ENCODE measurements at places on chromosomes 7 and 10.

DNA sequence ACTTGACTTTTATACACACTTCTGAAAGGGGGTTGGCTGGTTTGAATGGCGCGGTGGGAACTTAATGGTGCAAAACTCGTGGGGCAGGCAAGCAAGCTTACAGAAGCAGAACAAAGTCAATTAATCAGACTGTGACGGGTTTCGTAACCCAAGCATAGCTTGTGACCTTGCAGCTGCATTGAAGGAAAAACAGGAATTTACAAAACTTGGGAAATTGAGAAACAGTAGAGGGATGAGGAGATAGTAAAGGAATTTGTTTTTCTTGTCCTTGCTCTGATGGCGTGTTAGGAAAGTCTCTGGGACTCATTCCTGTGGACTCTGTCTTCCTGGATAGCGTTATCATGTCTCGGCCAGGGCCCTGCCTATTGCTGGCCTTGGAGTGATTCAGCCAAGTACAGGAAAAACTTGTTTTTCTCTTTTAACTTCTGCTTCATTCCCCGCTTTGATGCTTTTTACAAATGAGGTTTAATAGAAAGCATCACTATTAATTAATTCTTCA lies 220.0 kb upstream of the KCND2 start:
- no peak for DNase-seq

DNA sequence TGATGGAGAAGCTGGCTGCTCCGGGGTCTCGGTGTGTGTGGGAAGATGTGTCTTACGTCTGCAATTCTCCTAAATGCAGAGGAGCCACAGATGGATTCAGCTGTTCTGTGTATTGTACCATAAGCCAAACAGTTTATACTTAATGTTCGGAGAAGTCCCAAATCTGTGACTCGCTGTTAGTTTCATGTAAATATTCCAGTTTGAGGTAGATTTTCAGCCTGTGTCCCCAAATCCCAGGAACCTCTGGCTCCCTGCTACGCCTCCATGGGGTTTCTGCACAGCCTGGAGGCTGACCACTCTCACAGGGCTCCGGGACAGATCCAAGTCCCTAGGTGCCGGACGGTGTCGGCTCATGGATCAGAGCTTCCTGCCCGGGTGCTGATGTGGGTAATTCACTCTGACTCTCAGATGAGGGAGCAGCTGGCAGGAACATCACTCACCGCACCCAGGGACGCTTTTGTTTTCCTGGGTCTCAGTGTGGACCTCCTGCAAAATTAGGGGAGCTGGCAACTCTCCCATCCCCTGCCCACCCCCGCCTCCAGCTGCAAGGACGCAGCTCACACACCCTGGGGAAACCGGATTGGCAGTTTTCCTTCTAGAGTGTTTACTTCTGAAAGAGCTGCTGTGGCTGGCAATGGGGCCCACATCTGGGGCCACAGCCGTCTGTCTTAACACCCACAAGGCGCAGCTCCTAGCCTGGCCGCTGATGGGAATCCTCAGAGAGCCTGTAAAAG lies 421.1 kb upstream of the FOXK1 start:
- no peak for DNase-seq

GRCh38 chr7:132402096-132402495 lies 174.2 kb downstream of the PLXNA4 start:
- DNase-seq = no peak

DNA sequence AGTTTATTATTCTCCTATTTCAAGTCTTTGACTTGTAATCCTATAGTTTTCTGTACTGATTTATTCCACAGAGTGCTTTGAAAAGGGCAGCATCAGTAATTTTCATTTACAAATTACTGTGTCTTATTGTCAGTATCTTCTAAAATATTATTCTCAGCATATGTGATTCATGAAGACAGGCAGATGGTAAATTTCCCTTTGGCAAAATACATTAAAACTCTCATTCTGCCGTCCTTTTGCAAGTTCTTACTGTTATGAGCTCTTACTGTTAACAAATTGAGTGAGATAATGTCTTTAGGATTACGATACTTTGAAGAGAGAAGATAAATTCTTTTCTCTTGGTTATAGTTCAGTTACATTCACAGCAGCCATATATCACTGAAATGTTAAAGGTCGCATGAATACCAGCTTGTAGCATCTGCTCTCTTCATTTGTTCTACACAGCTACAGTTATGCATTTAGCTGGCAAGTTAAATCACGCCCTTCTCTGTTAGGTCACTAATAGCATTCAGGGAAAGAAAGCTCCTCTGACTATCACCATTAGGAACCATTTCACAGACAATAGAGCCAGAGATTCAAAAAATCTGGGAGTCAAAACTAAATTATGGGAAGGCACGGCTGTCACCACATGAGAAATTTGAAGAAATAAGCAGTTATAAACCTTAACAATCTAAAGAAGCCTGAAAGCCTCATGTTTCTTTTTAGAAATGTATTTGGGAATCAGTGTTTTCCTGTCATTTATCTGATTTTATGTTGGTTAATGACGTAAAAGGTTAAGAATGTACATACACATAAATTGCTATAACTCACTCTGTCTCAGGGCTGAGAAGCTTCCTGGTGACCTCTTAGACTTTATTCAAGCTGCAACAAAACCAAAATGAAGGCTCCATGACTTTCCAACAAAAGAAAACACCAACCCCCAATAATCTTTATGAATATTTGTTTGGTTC lies 109.6 kb upstream of the SP4 start:
- DNase-seq = no peak

DNA sequence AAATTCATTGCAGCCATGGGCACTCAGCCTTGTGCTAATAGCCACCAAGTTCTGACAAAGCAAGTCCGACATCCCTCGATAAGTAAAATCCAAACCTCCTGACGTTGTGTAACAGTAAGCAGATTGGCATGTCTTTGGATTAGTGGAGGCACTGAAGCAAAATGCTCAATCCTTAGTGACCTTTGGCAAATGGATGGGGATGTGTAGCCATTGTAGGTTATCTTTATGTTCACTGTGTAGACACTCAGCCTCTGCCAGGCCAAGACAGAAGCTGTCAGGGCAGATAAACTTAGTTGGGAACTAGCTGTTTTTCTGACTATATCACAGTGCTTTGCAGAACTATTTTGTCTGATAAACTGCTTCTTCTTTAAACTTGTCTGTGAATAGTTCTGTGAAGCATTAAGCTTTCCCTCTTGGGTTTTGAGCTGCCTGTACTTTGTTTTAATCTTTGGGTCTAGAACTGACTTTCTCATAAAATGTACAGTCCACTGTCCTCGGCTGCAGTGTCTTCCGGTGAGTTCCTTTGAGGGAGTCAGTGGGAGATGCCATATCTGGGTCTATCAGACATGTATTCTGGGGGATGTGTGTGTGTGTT lies 220.8 kb downstream of the LRMDA start:
- no peak for DNase-seq

- DNase-seq = no peak
Measured at GRCh38 chr10:10958041-10958440, 59.6 kb upstream of the CELF2 start.

GRCh38 chr7:81886211-81886764 lies 116.4 kb upstream of the HGF start:
- DNase-seq = no peak

- DNase-seq = no peak
Measured at GRCh38 chr10:43136995-43137716, 1.1 kb upstream of the CSGALNACT2 start.

GRCh38 chr10:122142641-122143237 lies 128.4 kb upstream of the BTBD16 start:
- DNase-seq = no peak

- DNase-seq = no peak
Measured at GRCh38 chr7:114939484-114940097, 17.7 kb downstream of the MDFIC start.

GRCh38 chr10:111479966-111480365 lies 403.1 kb downstream of the ADRA2A start:
- no peak for DNase-seq

GRCh38 chr7:18241543-18242231 lies 214.0 kb upstream of the PRPS1L1 start:
- no peak for DNase-seq

DNA sequence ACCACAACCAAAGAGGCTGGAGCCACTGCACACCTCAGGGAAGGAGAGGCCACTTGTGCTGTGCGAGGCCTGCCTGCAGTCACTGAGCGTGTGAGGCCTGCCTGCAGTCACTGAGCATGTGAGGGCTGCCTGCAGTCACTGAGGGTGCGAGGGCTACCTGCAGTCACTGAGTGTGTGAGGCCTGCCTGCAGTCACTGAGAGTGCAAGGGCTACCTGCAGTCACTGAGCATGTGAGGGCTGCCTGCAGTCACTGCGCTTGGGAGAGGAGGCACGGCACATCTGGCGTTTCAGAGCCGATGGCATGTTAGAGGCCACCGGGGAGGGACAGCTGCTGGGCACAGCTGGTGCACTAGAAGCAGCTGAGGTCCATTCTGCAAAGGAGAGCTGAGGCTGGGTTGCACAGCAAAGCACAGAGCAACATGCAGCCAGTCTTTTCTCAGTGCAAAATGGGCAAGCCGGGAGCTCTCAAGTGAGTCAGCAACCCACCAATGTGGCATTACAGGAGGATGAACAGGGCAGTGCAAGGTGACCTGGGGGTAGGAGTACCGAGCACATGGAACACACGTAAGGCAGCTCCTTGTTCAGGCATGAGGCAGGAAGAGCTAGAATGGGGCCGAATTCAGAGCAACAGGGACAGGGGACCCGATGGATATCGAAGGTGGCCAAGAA lies 540.1 kb downstream of the PTPRN2 start:
- no peak for DNase-seq

DNA sequence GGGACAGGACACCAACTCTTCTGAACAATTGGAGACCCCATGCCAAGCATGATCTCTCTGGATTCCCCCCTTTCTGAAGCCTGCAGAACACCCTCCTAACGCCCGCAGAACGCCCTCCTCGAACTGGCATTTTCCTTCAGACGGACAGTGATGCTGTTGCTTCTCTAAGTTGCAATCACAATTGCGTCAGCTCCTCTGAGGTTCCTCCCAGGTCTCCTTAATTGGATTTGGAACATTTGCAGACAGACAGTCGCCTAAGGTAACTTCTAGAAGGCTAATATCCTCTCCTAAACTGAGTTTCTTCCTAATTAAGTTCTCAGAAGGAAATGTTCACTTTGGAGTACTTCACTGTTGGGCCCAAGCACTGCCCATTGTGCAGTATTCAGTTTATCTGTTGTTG lies 20.5 kb upstream of the SERPINE1 start:
- no peak for DNase-seq

GRCh38 chr7:15313361-15313760 lies 248.5 kb downstream of the AGMO start:
- no peak for DNase-seq

GRCh38 chr7:24974026-24974832 lies 5.7 kb downstream of the OSBPL3 start:
- DNase-seq = no peak

DNA sequence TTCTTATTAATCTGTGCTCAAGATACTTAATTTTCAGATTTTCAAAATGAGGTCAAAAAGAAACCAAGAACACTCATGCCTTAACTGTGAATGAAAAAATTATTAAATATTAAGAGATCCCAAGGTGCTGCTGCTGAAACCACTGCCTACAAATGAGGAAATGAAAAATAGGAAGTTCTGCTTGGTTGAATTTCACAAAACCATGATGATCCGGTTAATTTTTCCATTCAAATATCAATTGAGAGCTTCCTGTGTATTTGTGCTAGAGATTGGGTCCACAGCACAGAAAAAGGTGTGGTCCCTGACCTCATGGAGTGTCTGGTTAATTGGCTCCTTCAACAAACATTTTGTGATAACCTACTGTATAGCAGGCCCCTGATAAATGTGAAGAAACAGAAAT lies 132.7 kb upstream of the YAE1 start:
- DNase-seq = no peak

DNA sequence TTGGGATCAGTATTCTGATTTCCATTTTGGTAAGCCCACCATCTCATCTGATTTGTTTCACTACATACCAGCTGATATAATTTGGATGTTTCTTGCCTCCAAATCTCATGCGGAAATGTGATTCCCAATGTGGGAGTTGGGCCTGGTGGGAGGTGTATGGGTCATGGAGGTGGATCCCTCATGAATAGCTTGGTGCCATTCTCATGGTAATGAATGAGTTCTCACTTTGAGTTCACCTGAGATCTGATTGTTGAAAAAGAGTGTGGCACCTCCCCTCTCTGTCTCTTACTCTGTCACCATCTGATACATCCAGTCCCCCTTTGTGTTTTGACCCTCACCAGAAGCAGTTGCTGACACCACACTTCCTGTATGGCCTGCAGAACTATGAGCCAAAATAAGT lies 347.3 kb downstream of the ARL4A start:
- no peak for DNase-seq

DNA sequence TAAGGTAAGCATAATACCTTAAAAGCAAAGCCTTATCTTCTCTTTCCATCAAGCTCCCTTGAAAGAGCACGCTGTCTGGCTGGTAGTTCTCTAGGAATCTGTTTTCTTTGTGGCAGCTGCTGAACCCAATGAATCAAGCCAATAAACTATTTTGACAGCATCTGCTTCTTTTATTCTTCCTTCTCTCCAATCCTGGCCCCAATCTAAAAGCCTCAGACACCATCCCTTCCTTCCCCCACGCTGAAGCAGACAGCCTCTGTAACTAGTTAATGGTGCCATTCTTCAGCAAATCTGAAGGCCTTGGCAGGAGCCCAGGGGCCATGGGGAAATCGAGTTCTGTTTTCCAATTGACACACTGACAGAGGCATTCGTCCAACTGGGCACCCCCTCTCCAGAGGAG lies 186.6 kb upstream of the LYZL1 start:
- DNase-seq = no peak

DNA sequence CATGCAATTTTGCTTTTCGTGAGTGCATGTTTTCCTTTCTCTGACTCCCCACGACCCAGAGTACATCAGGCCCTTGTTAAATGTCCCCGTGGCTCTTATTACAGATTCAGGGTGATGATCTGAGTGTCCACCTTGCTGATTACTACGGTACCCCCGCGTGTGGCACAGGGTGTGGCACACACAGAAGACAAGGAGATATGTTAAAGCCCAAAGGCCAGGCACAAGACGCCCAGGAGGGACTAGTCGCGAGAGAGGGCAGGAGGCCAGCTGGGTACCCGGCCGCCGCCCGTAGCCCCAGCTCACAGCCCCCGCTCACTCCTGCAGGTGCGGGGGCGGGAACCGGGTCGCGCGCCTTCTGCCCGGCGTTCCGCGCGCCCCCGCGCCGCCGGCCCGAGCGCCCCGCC lies 281 bp upstream of the EXOC6 start:
- no peak for DNase-seq

DNA sequence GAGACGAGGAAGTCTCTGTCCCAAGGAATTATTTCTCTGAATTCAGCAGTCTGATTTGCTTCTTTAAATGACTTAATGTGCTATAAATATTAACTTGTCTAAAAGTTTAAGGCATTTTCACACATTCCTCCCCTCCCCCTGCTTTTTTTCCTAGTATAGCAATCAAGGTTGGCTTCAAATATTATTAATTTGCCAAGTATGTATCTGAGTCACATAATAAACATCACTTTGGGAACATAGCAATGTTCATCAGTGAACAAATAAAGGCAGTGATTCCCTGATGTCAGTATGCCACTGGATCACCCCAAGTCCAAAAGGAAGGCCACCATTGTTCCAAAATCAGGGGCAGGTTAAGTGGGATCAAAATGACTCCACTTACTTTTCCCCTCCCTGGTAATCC lies 40.5 kb downstream of the PDE6C start:
- DNase-seq = no peak

- DNase-seq = no peak
Measured at GRCh38 chr7:108055611-108056021, 52.7 kb upstream of the LAMB1 start.

GRCh38 chr10:60819271-60819670 lies 41.0 kb downstream of the CDK1 start:
- no peak for DNase-seq

Measured in esophagus squamous epithelium (tissue), 5 donors.